ENCODE measurements at places on chromosomes 11 and 22.
A peak's percentile ranks its signal among the peaks of the same experiment; 100 is the strongest.

GRCh38 chr22:44047891-44048301, 23.8 kb downstream of the PARVB start:
- DNase-seq: no peak

- DNase-seq: no peak
These were observed 54.0 kb upstream of the SEZ6L start for GRCh38 chr22:26115266-26115665.

GRCh38 chr11:45394294-45395085, 108.3 kb upstream of the SYT13 start:
- DNase-seq: no peak

GRCh38 chr22:29642694-29643093, 39.3 kb downstream of the NF2 start:
- no peak for DNase-seq

DNA sequence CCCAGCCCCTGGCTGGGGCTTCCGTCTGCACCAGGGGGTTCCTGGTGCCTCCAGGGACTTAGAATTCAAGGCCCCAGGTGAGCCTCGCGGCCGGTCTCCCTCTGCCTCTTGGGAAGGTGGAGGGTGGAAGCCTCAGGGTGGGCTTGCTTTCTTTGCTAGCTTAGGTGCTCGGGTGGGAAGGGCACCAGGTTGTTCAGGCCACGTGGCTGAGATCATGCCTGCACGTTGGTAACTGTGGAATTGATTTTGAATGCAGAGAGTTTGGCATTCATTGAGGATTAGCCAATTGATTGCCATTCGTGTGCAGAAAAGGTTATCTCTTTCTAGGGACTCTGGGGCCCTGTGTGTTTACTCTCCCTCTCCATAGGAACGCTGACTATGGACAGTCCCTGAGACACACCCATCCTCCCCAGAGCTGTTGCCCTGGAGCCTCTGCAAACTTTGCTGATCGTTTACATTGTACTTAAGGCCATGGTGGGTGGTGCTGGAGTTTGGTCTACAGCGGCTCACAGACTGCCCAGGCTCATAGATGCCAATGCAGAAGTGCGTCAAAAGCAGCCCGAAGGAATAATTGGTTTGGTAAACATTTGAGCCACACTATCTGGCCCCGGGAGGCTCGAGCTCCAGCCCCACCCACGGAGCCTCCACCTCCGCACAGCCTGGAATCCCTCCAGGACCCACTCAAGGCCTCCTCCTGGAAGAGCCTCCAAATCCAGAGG, 1457.7 kb downstream of the BRD1 start:
- no peak for DNase-seq

DNA sequence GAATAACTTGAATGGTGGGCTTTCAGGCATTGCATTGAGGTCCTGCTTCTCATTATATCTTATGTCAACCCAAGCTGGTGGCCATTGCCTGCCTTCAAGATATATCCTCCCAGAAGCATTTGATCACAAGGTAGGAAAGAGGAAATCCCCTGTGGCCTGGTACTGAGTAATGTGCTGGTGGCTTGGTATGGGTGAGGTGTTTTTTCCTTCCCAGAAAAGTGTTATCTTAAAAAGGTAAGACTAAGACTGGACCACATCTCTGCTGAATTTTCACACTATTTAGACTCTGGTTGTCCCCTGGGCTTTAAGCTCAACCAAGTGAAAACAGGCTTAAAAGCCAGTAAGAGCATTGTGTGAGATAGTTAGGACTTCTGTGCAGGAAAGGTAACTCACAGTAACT, 3.7 kb downstream of the INSC start:
- DNase-seq: peak; percentile 26

- no peak for DNase-seq
These were observed 139.0 kb upstream of the LUZP2 start for GRCh38 chr11:24357620-24358410.

- DNase-seq: no peak
These were observed 258.5 kb downstream of the FAM76B start for GRCh38 chr11:95531116-95531515.

DNA sequence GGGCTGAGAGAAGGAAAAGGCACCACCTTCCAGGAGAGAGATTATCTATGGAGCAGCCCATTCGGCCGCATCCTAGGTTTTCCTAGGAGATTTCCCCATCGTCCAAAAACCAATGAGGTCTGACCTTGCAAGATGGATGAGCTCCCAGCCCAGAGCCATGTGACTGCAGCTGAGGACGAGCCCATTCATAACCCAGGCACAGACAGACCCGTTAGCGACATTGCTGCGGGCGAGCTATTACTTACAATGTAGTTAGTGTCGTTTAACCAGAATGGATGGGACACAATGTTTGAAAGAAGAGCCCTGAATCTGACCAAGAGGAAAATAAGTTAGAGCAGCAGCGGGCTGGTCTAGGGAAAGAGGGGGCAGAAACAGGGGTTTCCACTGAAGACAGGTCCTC, 395.9 kb upstream of the CADM1 start:
- DNase-seq: no peak

DNA sequence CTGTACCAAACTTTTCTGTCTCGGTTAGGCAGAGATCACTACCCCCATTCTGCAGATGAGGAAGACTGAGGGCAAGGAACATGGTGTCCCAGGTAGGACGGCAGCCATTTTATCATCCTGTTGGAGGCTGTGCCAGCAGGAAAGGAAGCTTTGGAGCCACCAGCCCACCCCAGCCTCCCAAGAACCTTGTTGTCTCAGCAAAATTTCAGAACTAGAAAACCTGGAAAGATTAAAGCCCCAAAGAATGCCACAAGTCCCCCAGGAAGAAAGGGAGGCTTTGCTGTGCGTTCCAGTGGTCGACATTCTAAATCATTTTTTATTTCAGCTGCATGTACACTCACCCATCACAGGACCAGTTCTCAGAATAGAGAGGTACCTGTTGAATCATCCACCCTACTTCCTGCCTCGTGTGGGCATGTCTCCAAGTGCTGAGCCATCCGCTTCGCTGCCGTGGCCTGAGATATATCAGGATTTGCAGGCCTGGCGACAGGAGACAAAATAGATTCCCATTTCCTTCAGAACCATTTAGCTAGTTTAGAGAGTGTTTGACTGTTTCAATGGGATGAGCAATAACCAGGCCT, 13.0 kb upstream of the EIF3D start:
- DNase-seq: peak; percentile 94

DNA sequence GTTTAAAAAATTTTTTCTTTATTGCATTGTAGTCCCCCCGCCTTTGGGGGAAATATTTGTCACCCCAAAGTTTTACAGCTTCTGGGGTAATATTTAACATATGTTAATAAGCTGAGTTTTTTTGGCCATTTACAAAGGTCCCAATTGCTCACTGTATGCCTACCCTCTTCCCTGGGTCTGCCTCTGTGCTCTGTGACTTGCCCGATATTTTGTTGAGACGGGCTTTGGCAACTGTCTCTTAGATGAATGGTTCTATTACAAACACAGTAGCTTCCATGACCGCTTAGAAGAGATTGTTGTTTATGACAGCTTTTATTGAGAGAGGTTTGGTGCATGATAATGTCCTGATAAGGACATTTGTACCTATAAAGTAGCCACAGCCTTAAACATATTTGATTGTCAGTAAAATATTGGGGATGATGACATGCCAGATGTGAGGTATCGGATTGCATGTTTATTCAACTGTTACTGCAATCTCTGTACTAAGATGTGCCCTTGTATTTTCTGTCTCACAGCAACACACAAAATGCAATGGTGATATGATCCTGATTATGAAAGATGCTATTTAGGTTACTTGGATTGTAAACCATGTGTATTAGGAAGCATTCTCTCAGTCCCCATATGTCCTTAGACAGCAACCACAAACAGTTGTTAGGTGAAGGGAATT, 103.1 kb downstream of the TEAD1 start:
- DNase-seq: no peak

- DNase-seq: no peak
These were observed 9.1 kb downstream of the POLD4 start for GRCh38 chr11:67344264-67344663.

- peak; percentile 61 for DNase-seq
These were observed 28.5 kb upstream of the CCDC34 start for GRCh38 chr11:27391331-27392015.

DNA sequence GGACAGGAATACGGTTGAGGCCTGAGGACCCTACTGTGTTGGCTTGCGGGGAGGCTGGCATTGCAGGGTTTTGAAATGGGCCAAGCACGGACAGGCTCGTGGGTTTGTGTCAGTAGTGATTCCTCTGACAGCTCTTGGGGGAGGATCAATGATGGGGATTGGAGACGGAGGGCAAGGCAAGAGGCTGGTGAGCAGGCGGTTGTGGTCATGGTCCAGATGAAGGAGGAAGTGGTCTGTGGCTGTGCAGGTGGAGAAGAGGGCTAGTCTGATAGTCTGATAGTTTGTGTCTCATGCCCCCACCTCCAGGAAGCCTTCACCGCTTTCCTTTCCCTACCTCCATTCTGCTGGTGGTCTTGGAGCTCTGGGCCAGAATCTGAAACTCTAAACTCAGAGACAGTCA, 3.0 kb downstream of the MAFF start:
- DNase-seq: no peak

DNA sequence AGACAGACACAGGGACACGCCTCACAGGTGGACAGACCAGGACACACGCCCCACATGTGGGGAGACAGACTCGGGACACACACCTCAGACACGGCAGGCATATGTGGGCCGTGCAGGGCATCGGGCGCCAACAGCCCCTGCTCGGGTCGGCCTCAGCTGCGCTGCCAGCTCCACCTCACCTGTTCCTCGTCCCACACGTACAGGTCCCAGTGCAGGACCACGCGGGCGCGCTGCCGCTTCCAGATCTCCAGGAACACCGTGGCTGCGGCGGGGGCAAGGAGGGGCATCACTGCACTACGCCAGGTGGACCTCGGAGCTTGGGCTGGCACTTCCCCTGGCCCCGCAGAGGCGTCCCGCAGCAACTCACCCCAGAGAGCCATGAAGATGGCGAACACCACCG, 12.4 kb downstream of the ANO9 start:
- DNase-seq: no peak

DNA sequence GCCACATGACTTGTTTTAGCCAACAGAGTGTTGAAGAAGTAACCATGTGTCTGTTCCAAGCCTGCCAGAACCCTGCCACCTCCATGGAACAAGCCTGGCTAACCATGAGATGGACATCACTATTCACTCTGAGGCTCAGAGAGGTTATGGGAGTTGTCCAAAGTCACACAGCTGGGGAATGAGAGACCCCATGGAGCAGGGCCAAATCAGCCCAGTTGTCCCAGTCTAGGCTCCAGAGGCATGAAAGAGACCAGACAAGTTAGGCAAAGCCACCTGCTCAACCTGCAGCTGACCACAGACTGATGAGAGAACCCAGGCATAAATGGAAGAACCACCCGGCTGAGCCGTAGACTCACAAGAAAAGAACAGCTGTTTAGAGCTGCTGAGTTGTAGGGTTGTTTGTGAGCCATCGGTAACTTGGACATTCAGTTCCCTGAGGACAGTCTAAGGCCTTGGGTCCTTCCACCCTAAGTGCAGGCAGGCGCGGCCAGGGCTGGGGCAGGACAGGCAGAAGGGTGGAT, 74.7 kb upstream of the PHF21B start:
- DNase-seq: no peak

DNA sequence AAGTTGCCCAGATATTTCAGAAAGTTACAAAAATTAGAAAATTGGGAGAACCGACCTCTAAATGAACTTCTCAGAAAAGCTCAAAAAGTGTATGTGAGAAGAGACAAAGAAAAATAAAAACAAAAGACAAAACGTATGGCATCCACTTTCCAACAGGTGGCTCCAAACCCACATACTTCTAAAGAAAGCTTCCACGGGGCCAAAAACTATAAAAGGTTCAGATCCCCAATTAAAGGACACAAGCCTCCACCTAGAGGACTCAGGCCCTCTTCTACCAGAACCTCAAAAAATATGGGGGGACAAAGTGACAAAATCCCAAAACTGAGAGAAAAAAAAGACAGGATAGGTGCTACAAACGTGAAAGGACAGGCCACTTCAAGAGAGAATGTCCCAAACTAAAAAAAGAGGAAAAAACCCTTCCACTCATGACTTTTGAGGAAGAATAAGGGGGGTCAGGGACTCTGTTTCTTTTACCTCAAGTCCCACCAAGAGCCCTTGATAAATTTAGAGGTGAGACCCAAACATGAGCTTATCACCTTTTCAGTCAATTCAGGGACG, 8.8 kb downstream of the SCGB2A1 start:
- peak; percentile 23 for DNase-seq

GRCh38 chr11:123760894-123761293, 6.6 kb upstream of the OR6X1 start:
- no peak for DNase-seq

DNA sequence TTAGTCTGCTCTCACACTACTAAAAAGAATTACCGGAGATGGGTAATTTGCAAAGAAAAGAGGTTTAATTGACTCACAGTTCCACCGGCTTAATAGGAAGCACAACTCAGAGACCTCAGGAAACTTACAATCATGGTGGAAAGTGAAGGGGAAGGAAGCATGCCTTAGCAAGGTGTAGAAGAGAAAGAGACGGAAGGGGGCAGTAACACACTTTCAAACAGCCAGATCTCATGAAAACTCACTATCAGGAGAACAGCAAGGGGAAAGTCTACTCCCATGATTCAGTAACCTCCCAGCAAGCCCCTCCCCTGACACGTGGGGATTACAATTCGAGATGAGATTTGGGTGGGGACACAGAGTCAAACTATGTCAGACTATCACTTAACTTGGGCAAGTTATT, 236.6 kb upstream of the ANO3 start:
- no peak for DNase-seq

GRCh38 chr11:121318848-121319834, 26.6 kb downstream of the SC5D start:
- peak; percentile 40 for DNase-seq

- DNase-seq: no peak
These were observed 64.6 kb upstream of the PTPRJ start for GRCh38 chr11:47915783-47916182.

GRCh38 chr22:28348613-28349609, 330.7 kb downstream of the TTC28 start:
- no peak for DNase-seq

GRCh38 chr11:26583550-26583949, 11.5 kb upstream of the MUC15 start:
- peak; percentile 78 for DNase-seq

- DNase-seq: no peak
These were observed 603.4 kb downstream of the BRD1 start for GRCh38 chr22:49224243-49224642.
